ENCODE measurements at places on chromosomes 12 and 14.

GRCh38 chr12:61654698-61655097 lies 605.5 kb upstream of the USP15 start:
- no peak for DNase-seq

- no peak for DNase-seq
Measured at GRCh38 chr12:69007101-69007854, 74.3 kb upstream of the CPM start.

DNA sequence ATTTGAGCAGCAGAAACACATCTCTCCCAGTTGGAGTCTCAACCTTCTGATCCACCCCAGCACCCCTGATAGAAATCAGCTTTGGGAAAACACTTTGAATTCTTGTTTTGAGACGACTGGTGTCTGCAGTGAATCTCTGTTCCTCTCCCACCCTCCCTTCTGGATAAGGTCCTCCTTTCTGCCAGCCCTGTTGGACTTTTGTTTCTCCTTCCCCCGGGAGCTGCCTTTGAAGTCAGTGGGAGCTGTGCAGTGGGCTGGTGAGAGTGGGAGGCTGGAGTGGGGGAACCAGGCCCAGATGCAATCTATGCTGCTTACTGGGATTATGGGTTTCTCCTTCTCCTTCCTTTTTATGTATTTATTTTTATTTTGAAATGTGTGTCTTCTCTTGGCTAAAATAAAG lies 49.0 kb downstream of the FLRT2 start:
- DNase-seq = no peak

- DNase-seq = no peak
Measured at GRCh38 chr14:29037411-29037810, 270.8 kb downstream of the FOXG1 start.

DNA sequence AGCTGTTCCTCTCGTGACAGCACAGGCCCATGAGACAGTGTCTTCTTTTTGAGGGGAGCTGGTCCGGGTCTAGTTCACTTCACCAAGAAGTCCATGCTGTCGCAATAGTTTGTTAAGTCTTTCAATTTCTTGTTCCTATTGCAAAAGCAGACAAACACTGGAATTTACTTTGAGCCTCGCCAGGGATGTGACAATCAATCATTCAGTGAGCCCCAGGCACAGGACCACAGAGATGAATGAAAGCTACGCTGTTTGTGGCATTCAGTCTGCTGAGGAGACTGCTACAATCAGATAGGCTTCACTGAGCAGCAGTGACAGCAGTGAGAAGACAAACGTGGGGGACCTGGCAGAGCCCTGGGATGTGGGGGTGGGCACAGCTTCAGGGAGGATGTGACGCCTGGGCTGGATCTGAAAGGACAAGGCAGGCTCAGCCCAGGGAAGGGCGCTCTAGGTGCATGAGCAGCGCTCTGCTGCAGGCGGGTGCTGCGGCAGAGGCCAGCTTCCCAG lies 35.5 kb downstream of the TCTN1 start:
- DNase-seq = no peak

DNA sequence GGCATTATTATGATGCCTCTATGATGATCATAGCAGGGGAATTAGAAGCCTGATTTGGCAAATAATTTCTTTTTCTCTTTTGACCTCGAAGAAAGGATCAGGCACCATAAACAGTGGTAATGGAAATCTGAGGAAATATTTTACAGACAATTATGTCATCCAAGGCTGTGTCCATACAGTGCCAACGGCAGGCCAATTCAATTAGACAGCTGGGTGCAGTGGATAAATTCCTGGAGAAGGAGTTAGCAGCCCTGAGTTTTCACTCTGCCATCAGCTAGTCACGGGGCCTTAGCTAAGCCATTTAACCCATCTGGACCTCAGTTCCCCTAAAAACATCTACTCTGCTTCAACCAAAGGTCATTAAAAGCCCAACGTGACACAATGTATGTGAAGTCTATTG lies 4.1 kb downstream of the TPH2 start:
- DNase-seq = no peak

DNA sequence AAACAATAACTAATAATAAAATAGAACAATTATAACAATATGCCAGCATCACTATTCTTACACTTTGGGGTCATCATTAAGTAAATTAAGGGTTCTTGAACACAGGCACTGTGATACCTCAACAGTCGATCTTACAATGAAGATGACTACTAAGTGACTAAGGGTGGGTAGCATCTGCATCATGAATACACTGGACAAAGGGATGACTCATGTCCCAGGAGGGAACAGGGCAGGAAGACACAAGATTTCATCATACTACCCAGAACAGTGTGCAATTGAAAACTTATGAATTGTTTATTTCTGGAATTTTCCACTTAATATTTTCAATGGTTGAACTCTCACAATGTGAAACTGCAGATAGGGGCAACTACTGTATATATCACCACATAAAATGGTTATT lies 19.7 kb downstream of the TSPAN19 start:
- no peak for DNase-seq

DNA sequence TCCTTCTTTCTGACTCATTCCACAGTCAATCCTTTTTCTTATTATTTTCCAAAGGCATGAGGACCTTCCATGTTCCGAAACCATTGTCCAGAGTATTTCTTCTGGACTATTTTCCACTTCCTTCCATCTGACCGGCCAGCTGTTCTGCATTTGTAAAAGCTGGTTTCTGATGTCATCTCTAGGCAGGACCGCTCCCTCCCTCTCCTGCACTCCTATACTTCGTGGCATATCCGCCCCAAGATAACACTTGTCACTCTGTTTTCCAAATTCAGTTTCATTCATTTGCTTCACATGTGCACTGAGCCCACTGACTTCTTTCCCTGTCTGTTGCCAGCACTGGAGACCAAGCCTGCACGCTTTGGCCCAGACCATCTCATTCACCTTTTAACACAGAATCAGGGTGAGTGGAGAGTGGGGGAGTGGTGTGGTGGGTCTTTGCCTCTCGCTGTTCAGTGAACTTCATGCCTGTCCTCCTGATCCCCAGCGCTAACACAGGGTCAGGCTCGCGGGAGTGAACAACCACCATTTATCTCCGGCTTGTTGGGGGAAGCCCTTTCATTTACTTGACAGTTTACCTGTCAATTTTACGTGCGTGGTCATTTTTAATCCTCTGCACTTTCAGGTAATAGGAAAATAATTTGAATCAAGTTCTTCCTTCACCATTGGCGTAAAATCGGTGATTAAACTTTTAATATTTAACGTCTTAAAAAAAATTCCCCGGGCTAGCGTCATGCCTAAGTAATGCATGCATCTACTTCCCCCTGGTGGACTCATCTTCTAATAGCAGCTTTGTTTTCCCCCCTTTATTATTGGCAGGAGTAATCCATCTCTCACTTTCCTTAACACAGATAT lies 52.5 kb downstream of the C12orf75 start:
- DNase-seq = no peak

- DNase-seq = no peak
Measured at GRCh38 chr12:121060149-121061001, 21.3 kb upstream of the OASL start.

DNA sequence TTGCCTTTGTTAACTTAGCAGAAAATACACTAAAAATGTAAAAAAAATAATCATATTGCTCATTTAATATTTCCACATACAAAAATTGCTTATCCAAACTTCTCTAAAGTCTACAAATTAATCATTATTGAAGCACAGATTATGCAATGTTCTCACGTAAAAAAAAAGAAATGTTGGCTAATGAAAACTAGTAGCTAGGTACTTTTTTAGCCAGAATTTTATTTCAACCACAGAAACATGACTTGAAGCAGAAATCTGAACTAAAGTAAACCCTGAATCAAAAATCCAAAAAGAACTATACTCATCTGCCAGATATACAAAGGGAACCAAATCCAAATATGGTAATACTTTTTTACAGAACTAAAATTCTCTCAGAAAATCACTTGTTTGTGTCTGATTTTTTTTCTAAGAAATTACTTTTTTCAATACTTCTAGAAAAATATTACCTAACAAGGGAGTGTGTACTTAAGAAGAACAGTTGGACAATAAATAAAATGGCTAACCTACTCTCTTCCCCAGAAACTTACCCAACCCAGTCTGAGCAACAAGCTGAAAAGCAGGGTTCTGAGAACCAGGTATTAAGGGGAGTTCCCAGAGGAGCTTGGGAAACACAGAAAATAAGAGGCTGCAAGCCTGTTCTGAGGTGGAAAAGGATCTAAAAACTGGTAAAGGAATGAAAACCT lies 78.4 kb upstream of the RAP1B start:
- DNase-seq = no peak

GRCh38 chr12:70469221-70469820 lies 103.2 kb downstream of the KCNMB4 start:
- no peak for DNase-seq

GRCh38 chr14:50739186-50739585 lies 71.1 kb upstream of the SAV1 start:
- no peak for DNase-seq

GRCh38 chr12:116703214-116703795 lies 34.6 kb downstream of the SPRING1 start:
- peak; percentile 42 for DNase-seq

- no peak for DNase-seq
Measured at GRCh38 chr12:13428538-13429265, 232.2 kb downstream of the EMP1 start.

GRCh38 chr12:692274-692673 lies 29.0 kb upstream of the NINJ2 start:
- no peak for DNase-seq

DNA sequence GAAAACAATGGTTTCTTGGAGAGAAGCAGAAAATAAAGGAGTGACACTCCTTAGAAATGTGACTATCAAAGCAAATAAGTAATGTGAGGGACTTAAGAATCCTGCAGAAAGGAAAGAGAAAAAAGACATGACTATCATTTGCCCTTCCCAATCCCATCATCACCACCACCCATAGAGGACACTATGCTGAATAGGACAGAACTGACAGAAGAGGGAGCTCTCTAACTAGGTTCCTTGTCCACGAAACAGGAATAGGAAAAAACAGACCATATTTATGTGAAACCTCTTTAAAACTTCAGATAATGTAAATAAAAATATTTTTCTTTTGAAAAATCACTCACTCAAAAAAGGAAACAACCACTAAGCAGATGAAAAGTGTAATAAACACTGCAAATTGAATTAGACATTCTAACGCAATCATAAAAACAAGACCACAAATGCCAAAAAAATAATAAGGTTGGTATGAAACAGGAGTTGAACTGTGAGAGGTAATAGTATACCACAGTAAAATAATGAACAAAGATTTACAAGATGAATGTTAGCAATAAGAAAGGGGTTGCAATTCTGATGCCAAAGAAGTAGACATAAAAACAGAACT lies 24.1 kb downstream of the KLRD1 start:
- peak; percentile 12 for DNase-seq

GRCh38 chr14:55717621-55718020 lies 137.6 kb downstream of the KTN1 start:
- no peak for DNase-seq

- no peak for DNase-seq
Measured at GRCh38 chr14:75714991-75715390, 53.9 kb downstream of the TTLL5 start.

GRCh38 chr12:4603421-4603820 lies 41.4 kb downstream of the DYRK4 start:
- DNase-seq = no peak

DNA sequence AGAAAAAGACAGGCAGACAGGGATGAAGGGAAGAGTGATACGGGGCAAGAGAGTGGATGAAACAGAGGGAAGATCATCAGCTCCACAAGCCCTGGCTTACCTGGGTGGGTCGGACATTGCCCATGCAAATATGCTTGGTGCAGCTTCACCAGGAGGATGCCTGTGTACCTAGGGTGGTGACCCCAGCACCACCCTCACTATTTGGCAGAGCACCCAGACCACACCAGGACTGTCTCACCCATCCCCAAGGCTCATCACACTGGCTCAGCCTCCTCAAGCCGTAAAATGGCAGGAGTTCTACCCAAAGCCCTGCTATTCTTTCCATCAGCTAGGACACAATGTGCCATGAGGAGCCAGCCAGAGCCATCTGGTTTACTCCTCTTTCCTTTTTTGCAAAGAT lies 3.0 kb downstream of the GALNT8 start:
- DNase-seq = no peak

GRCh38 chr12:46459861-46460545 lies 87.4 kb upstream of the SLC38A2 start:
- DNase-seq = no peak

DNA sequence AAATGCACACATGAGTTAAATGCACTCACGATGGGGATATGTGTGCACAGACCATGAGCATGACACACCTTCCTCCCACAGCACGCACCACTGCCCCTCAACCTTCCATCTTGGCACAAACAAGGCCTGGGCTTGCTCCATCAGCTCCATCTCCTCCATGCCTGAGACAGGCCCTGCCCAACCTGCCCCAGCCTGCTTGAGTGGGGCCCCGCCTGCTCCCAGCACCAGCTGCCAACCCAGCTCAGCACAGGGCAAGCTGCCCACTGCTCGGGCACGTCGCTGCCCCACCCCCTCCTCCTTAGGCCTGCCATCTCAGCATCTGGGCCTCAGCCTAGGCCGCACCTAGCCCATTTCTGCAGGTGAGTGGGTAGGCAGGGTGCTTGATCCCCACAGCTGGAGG lies 27.6 kb upstream of the KRT78 start:
- DNase-seq = no peak

DNA sequence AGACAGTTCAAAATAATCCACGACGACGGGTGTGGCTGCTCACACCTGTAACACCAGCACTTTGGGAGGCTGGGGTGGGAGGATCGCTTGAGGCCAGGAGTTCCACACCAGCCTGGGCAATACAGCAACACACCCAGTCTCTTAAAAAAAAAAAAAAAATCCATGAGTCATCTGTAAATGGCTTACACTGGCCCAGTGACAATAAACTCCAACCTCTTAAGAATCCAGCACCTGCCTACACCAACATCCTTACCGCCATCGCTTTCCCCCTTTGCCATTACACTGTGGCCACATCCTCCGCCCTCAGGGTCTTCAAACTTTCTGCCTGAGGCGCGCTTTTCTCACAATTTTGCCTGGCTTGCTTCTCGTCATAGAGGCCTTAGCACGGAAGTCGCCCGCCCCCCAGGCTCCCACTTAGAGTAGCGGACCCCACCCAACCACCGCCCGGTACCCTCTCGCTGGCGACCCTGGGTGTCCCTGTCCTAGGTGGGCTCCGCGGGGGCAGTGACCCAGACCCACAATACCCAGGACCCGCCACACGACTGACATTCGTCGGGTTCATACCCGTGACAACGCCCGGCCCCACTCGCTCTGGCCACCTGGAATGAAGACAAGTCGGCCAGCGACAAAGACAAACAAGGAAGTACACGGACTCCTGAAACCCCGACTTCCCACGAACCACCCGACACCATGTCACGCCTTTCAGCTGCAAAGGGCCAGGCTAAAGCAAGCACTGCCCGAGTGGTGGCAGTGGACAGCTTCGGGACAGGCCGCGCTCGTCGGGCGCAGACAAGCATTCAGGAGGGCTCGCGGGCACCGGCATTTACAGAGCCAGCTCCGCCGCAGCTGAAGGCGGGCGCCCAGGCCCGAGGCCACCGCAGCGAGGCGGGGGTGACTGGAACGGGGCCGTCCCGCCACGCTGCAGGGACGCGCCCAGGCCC lies 636 bp downstream of the GOLGA3 start:
- DNase-seq = no peak

- DNase-seq = no peak
Measured at GRCh38 chr12:230925-231671, 17.1 kb upstream of the SLC6A12 start.
